ENCODE measurements at places on chromosomes 7 and 10.

DNA sequence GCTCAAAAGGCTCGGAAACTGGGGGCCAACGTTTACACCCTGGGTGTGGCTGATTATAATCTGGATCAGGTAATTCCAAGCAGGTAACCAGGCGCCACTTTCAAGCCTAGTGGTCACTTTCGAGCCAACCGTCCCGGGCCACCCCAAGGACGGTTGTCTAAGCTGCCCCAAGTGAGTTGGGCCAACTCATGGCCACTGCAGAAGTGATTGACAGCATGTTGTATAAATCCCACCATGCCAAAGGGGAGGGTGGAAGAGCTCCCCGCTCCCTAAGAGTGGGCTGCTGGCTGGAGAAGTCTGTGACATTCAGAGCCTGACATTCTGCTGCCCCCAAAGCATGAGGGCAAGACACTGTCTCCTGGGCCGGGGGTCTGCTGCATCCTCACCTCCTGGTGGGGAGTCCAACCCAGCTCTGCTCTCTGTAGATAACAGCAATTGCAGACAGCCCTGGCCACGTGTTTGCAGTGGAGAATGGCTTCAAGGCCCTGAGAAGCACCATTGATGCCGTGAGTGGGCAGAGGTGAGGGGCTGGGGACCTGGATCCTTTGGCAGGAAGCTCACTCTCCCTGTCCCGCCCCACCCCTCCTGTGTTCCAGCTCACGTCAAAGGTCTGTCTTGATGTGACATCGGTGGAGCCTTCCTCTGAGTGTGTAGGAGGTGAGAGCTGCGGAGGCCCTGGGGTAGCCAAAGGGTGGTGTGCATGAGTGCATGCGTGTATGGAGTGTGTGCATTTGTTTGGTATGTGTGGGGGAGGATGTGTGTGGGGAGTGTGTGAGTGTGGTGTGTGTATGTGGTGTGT, 10.8 kb downstream of the ANTXRL start:
- no peak for DNase-seq

DNA sequence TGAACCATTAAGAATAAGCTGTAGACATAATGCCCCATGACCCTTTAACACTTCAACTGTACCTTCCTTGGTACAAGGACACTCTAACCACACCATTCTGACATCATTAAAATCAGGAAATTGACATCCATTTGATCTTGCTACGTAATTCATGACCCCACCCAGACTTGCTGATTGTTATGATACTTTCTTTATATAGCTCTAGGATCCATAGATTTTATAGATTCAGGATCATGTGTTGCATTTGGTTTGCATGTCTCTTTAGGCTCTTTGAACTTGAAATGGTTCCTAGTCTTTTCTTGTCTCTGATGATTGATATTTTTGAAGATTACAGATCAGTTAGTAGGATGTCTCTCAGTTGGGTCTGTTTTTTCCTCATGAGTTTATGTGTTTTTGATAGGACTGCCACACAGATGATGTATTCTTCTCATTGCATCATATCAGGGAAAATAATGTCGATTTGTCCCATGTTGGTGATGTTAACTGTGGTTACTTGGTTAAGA, 13.5 kb downstream of the CCM2 start:
- DNase-seq: no peak

- no peak for DNase-seq
These were observed 75.2 kb upstream of the NPVF start for GRCh38 chr7:25303281-25304181.

- no peak for DNase-seq
These were observed 3.6 kb upstream of the GRID2IP start for GRCh38 chr7:6554848-6555247.

DNA sequence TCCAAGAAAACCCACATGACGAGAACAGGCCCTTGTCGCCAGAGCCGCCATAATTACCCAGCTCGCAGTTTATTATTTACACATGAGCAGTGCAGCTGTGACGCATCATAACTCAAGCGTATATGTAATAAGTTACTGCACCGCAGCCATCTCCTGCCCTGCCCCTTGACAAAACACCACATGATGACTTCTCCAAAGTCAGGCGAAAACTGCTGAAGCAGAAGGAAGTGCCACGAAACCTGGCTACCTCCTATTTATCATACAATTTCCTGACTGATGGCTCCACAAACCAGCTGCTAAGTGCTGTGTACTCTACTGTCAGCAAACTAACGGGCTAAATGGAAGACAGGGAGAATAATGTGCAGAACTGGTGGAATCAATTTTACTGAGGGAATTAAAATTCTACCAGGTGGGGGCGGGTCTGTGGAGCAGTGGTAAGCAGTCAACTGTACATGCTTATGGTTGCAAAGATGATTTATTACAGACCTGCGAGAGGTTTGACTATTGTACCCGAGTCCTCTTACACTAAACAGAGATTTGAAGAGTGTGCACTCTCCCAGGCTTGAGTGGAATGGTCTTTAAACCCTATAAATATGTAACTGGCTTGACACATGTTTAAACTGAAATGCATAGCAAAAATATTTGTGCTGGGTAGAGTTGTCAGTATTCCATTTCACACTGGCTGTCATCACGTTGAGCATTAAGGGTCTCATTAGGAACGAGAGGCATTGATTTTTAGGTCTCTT, 156.0 kb downstream of the GLI3 start:
- DNase-seq: no peak

- DNase-seq: no peak
These were observed 24.6 kb downstream of the PAPOLB start for GRCh38 chr7:4837041-4837802.

- DNase-seq: no peak
These were observed 28.1 kb upstream of the NCAPG2 start for GRCh38 chr7:158732494-158733219.

DNA sequence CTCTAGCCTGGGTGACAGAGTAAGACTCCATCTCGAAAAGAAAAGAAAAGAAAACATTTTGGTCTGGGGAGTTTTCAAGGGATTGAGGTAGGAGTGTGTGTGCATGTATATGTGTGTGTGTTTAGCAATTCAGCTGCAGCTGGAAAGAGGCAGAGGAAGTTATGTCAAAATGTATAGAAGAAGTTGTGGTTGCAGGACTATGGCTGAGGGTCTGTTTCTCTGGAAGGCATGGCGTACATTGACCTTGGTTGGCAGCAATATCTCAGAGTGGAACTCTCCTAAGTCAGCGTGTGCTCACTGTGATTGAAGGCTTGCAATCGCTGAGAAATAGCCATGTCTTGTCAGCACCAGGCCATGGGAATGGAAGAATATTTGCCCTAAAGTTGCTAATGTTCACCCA, 28.6 kb upstream of the RHBDD2 start:
- DNase-seq: no peak

- no peak for DNase-seq
These were observed 1.7 kb upstream of the MYO1G start for GRCh38 chr7:44980393-44981034.

- DNase-seq: no peak
These were observed 86.3 kb upstream of the STEAP1B start for GRCh38 chr7:22586101-22586785.

GRCh38 chr10:92699193-92699517, 9.4 kb downstream of the HHEX start:
- DNase-seq: no peak

DNA sequence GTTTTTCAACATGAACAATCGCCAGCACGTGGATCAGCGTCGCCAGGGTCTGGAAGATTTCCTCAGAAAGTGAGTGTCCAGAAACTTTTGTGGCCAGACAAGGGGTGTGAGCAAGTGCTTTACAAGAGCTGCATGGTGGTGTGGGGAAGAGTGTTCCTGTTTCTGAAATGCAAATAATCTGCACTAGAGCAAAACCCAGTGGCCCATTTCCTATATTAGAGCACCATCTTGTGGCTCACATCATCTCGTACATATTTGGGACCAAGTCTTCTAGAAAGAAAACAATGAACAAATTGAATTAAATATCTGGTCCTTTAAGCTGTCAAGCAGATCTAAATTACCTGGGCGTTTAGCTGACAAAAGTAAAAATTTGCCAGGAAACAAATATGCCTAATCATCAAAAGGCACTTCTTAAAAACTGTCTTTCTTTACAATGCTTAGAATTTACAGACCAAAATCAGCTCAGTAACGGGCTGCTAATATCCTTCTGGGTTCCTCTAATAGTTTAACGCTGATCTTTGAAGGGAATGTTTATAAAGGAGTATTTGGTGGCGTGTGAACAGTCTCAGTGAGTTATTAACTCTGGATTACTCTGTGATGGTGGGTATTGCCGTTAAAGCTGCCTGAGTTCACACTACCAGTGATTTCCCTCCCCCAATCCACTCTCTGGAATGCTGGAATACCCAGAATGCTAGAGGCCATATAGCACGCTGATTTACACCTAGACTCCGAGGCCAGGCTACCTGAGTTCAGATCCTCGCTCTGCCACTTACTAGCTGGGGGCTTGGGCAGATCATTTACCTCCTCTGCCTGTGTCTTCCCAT, 73.6 kb downstream of the SNX10 start:
- peak; percentile 78 for DNase-seq

DNA sequence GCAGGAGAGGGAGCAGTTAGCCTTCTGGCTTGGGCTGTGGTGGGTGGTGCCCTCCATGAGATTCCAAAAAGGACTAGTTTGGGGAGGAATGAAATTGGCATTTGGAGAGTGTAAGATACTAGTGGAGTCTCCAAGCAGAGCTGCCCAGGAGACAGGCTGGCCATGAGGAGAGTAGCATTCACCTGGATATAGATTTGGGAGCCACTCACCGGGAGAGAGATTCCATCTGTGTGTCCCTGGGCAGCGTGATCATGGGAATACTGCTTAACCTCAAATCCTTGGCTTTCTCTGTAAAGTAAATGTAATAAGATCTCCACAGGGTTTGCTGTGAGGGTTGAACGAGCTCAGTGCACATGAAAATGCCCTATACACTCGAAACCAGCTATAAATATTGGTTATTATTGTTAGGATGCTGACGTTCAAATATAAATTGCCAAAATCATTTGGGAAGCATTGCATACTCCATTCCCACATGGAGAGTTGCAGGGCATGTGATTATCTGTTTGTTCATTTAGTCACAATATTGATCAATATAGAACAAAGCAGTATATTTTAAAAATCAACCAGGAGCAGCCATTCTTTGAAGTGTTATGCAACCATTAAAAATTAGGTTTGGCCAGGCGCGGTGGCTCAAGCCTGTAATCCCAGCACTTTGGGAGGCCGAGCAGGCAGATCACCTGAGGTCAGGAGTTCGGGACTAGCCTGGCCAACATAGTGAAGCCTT, 143.7 kb downstream of the CUX1 start:
- no peak for DNase-seq

- DNase-seq: no peak
These were observed 80.2 kb downstream of the ZMYND11 start for GRCh38 chr10:215444-215843.

DNA sequence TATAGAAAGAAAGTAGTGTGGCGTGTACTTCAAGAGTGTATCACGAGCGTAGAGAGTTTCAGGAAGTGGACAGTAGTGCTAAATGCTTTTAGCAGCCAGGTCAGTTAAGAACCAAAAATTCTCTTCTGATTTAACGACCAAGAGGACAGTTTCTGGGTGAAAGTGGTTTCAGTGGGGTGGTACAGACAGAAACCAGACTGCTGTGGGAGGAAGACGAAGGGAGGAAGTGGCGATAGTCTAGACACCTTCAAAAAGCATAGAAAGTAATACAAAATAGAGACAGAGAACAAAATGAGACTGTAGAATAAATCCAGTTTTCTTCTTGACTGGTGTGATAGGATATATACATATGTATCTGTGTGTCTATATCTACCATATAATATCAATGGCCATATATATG, 93.5 kb downstream of the MBL2 start:
- DNase-seq: no peak

DNA sequence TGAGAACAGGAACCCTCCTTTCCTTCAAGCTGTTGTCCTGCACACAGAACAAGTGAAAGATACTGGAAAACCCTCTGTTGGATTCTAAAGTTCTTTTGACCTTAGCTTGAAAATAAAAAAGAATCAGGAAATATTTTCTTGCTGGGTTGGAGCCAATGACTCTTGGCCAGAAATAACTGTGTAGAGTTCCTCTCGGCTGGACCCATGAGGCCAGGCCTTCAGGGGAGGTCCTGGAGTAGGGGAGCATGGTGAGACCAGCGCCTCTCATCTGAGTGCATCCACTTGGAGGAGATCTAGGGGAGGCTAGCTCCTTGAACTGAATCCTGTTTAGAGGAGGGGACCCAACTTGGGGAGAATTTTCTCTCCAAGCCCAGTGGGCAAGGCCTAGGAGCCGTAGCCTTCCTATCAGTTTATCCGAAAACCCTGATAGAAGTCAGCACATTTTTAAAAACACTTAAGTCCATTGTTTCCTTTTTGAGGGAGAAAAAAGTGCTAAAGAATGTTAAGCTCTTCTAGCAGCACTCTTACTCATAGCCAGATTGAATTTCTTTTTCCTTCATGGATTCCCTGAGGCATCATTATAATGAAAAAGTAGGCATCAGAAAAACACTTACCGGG, 635.7 kb upstream of the ANKRD30A start:
- no peak for DNase-seq

DNA sequence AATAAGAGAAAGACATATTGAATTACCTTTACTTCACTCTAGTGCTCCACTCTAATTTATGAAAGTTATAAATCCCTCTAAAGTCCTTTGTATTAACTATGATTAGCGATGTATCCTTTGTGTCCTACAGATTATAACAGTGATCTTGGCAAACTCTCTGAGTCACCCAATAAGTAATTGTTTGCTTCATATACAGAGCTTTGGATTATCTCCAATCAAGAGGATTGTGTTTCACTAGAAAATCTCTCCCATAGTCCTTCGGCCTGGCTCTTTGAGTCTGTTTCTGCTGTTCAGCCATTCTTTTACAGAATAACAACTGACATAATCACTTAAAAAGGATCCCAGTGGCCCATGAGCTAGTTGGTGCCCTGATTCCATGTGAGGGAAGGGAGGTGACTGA, 9.5 kb downstream of the LMOD2 start:
- no peak for DNase-seq

GRCh38 chr10:112208292-112208691, 24.7 kb upstream of the GPAM start:
- DNase-seq: no peak

DNA sequence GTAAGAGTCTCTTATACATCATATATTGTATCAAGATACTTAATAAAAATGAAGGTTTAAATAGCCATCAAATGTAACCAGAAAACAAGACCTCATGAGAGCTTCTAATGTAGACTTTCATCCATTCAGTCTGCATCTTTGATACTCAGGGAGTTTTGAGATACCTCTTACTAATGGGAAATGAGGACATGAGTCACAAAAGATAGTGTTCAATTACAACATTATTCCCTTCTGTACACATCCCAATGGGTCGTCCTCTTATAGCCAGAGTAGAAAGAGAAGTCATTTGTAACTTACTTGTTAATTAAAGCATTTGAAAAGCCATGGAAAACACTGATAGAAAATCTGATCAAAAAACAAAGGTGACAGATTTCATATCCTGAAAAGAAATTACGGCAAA, 19.4 kb downstream of the SHTN1 start:
- DNase-seq: no peak

DNA sequence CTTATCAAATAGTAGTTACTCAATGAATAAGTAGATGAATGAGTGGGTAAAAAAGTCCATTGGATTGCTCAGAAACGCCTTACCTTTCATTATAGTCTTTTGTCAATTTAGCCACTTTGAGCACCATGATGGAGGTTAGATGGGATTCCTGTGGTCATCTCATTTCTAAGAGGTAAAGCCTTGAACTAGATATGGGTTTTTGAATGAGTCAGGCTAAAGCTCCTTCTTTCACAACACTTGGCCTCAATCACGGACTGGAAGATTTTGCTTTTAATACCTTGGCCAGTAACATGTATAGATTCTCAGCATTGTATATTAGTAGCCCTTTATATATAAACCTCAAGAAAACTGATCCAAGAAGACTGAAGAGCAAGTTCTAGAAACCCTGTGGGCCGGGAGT, 99.7 kb upstream of the CCDC6 start:
- no peak for DNase-seq
